Aortic smooth muscle cell (primary cell): ENCODE measurements at places on chromosomes 16 and 17. TPM values are rescaled to one million over a fixed set of nuclear protein-coding genes. Genes with fewer than 3 reads are reported as not detected.

The AATK gene
- total RNA-seq, result 1.3 and 3.0 TPM in 2 replicates

The SEPTIN12 gene
- total RNA-seq, result not detected in 2 replicates

The ARHGDIA gene
- total RNA-seq, result 110 and 179 TPM in 2 replicates

The TP53TG3F gene
- total RNA-seq, result not detected in 2 replicates

The ALOXE3 gene
- not detected in 2 replicates for total RNA-seq

The CHRNE gene
- 0.19 and 0.26 TPM in 2 replicates for total RNA-seq

The PRRT2 gene
- 0.26 and 0.56 TPM in 2 replicates for total RNA-seq

The SLC6A2 gene
- total RNA-seq, result not detected in 2 replicates

The SLC13A2 gene
- total RNA-seq, result not detected in 2 replicates

The SALL1 gene
- total RNA-seq, result 0.13 and 0.31 TPM in 2 replicates

The CDYL2 gene
- 5.9 and 8.4 TPM in 2 replicates for total RNA-seq

The CCR7 gene
- 0.13 TPM in 1 of 2 replicates, not detected in the other for total RNA-seq

The TBC1D3E gene
- total RNA-seq, result not detected in 2 replicates

The TSEN54 gene
- total RNA-seq, result 5.8 and 8.2 TPM in 2 replicates

The CSH2 gene
- total RNA-seq, result not detected in 2 replicates

The CBLN1 gene
- total RNA-seq, result not detected in 2 replicates

The CCL1 gene
- not detected in 2 replicates for total RNA-seq

The EMP2 gene
- total RNA-seq, result 38.4 and 38.5 TPM in 2 replicates

The HAP1 gene
- total RNA-seq, result not detected in 2 replicates

The CCDC182 gene
- total RNA-seq, result not detected in 2 replicates

The RNF112 gene
- total RNA-seq, result 7.3 and 9.1 TPM in 2 replicates

The NACA2 gene
- not detected in 2 replicates for total RNA-seq

The CCDC144A gene
- total RNA-seq, result 3.0 and 4.2 TPM in 2 replicates

The PRSS53 gene
- total RNA-seq, result 1.3 and 1.5 TPM in 2 replicates

The CCT6B gene
- 1.8 and 2.6 TPM in 2 replicates for total RNA-seq

The ADAMTS18 gene
- total RNA-seq, result 0.19 and 1.5 TPM in 2 replicates

The CMTM3 gene
- total RNA-seq, result 6.2 and 8.4 TPM in 2 replicates
